Transverse colon (tissue), 4 donors: ENCODE measurements at places on chromosomes 16 and 17.

DNA sequence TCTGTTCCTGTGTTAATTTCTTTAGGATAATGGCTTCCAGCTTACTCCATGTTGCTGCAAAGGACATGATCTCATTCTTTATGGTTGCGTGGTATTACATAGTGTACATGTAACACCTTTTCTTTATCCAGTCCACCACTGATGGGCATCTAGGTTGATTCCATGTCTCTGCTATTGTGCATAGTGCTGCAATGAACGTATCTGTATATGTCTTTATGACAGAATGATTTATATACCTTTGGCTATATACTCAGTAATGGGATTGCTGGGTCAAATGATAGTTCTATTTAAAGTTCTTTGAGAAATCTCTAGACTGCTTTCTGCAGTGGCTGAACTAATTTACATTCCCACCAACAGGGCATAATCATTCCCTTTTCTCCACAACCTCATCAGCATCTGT, 39.8 kb downstream of the ABCA10 start:
- DNase-seq = no peak

- DNase-seq = no peak
These were observed 22.0 kb downstream of the FLYWCH1 start for GRCh38 chr16:2933701-2934100.

DNA sequence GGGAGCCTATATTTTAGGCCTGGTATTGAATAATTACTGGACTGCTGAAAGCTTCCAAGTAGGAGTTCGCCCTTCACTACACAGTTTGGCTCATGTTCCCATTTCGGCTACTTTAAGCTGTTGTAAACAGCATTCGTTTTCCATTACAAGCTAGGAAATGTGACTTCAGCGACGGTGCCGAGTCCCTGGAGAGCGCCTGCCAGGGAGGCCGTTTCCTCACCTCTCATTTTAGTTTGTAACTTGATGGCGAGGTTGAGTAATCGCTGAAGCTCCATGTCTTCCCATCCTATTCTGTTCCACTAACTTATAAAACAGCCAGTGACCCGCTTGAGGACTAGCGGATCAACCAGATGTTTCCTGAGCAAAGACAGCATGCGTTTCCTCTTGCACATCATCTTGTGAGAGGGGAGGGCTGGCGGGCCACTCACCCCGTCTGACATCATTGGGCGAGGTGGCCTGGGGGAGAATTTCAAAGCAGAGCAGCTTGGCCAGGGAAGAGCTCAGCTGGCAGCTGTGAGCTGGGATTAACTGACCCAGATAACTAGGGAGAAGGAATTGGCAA, 32.9 kb downstream of the PCTP start:
- DNase-seq = peak; percentile 46

DNA sequence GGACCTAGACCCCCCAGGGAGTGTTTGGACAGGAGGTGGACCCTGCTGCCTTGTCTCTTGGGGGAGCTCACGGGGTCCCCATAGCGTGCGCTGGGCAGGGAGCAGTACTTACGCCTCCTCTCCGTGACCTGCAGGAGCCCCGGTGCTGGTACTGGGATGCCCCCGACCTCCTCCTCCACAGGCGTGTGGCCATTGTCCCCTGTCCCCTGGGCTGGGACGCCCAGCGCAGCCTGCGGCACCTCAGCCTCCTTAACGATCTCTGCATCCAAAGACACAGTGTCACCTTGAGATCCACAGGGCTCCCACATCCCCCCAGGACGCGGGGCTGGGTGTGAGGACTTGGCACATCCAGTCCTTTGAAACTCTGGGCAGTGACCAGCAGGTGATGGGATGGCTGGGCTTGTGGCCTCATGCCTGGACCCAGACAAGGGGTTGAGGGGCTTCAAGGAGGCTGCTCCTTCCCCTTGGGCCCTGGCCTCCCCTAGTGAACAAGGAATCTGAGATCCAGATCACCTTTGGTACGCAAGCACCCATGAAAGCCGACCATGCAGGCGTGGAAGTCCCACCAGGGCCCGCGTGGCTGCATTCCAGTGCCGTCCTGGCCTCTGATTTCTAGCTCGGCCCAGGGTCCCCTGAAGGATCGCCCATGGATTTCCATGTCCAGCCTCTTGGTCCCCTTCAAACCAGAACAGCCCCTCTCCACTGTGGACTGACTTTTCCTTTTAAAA, 9.9 kb downstream of the DBNDD1 start:
- no peak for DNase-seq

- DNase-seq = no peak
These were observed 2.6 kb downstream of the EPOP start for GRCh38 chr17:38671939-38672720.

GRCh38 chr17:29590411-29591145, 1.1 kb upstream of the GIT1 start:
- peak; percentile 18 for DNase-seq

GRCh38 chr16:15403392-15403995, 7.9 kb downstream of the MPV17L start:
- DNase-seq = no peak

DNA sequence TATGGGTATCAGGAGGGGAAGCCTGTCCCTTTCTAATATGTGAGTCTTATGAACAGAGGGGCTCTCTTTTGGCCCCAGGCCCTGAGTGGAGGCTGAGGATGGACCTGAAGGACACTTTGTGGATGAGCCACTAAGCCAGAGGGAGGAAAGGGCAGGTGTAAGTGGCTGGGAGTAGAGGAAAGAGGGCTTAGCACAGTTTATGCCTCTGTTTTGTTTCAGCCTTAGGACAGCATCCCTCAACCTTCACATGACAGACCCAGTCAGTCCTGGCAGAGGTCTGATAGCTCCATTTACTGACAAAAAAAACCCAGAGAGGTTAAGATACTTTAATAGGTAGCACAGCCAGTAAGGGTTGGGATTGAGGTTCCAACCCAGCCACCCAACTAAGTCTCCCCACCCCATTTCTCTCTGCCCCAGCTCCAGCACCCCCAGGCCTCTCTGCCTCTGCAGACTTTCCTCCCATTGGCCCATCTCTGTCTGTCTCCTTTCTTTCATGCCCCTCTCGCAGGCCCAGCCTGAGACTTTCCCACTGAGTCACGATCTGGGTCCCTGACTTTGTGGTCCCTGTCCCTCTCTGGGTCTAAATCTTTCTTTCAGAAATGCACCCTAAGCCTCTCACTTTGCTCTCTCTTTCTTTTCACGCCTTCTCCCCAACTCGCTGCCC, 4.7 kb upstream of the TBX21 start:
- DNase-seq = no peak

DNA sequence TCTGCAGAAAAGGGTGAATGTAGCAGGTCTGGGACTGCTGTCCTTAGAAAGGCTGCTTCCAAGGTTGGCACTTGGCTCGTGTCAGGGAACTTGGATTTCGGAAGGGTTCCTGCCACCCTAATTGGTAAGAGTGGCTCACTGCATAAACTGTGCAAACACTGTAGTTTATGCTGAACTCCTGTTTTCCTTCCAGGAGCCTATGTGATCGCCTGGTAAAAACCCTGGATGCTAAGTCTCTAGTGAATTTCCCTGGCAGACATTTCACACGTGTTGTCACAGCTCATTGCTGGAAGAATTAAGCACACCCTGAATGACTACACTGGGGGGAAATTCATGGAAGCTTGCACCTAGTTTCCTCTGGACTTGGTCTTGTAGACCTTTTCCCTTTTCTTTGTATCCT, 140.1 kb downstream of the SPECC1 start:
- DNase-seq = no peak
